Activated CD8-positive, alpha-beta memory T cell treated with anti-CD3 and anti-CD28 coated beads, Interleukin-2, amount 50 U/mL, for 48 hours (primary cell): ENCODE measurements at places on chromosomes 1 and 21.

GRCh38 chr1:195577748-195578147 is 1030.5 kb downstream of the KCNT2 start:
- no peak for DNase-seq

DNA sequence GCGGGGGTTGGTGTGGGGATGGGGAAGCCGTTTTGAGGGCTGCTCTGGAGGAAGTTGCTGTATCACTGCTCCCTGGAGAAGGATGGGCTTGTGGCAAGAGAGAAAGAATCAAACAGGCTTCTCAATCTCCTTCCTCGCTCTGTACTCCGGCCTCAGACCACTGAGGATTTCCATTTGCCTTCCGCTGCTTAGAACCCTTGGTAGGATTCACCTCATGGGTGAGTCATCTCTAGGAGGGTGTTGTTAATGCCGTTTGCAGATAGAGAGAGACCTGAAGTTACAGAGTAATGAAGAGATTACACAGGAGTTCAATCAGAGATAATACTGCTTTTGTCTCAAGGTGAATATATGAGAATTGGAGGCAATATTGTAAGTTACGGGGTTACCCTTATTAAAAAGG is 15.3 kb downstream of the SLC35F3 start:
- no peak for DNase-seq

DNA sequence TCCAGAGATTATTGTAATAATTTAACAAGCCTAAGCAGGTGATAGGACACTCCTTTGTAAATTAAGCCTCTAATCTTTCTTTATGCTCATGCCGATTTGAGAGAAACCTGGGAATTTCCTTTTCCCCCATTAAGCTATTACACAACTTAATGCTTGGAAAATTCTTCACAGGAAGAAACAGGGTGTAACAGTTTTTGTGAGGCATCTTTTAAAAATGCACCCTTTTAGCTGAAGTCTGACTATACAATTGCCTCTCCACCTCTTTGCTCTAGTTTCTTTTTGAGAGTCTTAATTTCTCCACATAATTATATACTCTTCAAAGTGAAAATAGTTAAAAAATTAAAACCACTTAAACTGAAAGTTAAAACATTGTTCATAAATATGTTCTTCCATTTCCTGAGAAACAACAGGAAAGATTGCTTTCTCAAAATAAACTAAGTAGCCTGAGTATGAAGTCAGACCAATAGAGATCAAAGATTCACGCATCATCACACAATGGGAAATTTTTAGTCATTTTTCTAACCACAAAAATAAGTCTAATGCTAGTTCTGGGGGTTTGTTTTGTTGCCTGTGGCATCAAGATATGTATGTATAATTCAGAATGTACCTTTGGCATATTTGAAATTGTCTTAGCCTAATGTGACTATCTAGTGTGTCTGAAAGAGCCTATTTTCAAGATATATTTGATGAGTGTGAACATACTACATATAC is 34.7 kb downstream of the LRRC8D start:
- no peak for DNase-seq

- DNase-seq: peak; percentile 78
Measured at GRCh38 chr1:20185834-20186782, at the start of the genes PLA2G2C and UBXN10. PLA2G2C (minus strand) TSS chr1:20186518; CDS start chr1:20177363, 9,155 bp downstream. UBXN10 (plus strand) TSS chr1:20186096; CDS start chr1:20190562, 4,466 bp downstream.

DNA sequence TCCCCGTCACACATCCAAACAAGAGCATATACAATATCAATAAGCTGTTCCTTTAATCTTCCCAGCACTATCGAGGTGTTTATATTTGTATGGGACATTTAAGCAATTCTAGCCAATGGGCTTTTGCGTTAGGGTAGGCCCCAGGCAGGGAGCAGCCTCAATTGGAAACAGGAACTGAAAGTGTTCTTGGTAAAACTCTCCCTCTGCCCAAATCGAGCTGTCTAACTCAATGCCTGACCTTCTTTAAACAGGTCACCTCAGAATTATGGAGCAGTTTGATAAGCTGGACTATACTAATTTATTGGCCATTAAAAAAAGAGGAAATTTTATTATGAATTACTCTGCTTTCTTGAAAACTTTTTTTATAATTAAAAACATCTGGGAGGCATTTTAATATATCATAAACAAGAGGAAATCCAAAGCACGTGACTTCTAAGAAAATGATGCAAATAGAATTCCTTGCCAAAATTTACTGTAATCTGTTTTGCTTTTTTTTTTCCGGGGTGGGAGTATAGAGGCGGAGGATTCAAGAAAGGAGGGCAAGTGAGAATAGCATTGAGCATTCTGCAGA is 498.1 kb downstream of the LMO4 start:
- no peak for DNase-seq

DNA sequence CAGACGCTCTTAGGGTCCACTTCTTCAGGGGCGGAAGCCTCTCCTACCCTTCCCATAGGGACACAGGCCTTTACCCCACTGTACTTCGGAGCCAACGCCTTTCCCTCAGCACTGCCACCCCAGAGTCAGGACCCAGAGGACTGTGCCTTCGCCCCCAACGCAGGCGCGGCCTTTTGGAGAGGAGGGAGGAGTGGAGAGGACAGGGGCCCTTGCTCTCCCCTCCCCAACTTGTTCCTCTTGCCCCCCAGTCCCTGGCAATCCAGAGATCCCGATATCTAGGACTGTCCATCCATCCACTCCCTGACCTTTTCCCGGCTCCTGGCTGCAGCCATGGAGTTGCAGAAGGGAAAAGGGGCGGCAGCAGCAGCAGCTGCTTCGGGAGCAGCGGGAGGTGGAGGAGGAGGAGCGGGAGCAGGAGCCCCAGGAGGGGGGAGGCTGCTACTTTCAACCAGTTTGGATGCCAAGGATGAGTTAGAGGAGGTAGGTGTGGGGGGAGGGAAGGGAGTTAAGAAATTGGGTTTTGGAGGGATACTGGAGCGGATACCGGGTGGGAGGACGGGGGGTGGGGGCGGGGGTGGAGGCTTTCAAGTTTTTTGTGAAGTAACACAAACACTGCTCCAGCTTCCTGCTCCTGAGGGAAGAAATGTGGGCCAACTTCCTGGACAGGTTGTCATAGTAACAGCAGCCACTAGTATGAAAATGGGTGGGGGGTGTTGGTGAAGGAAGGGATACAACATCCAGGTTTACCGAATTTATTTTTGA is 636 bp downstream of the INTS3 start:
- DNase-seq: peak; percentile 71

DNA sequence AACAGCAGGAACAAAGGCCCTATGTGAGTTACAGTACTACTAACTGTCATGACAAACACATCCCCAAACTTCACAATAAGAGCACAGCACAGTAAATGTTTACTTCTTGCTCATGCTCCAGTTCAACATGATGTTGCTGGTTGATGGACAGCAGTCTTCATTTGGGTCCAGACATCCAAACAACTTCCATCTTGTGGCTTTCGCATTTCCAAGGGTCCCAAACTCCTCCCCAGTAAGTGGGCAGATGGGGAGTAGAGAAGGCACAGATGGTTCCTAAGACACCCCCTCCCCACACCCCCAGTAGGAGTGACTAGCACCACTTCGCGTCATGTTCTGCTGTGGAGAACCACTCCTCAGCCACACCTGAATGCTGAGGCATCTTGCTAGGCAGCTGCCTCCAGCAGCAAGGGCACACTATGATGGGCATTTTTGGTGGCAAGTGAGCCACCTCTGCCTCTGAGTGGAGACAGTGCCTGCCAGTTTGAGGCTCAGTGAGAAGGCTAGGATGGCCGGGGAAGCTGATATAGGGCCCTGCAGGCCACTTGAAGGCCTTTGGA is 32.7 kb upstream of the CD2 start:
- no peak for DNase-seq

DNA sequence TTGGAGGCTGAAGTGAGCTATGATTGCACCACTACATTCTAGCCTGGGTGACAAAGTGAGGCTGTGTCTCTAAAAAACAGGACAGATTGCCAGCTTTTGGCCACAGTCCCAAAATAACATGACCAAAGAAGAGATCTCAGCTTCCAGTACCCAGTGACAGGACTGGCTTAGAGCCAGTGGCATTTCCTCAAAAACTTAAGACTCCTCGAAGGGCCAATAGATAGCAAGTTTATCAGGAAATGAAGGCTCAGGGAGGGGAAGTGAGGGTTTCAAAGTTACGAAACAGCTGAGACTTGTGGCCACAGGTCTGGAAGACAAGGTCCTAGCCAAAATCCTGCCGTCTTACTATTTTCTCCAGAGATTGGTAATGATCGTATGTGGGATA is 6.3 kb upstream of the TMEM39B start:
- no peak for DNase-seq

- no peak for DNase-seq
Measured at GRCh38 chr1:94828251-94828650, 8.1 kb downstream of the SLC44A3 start.

DNA sequence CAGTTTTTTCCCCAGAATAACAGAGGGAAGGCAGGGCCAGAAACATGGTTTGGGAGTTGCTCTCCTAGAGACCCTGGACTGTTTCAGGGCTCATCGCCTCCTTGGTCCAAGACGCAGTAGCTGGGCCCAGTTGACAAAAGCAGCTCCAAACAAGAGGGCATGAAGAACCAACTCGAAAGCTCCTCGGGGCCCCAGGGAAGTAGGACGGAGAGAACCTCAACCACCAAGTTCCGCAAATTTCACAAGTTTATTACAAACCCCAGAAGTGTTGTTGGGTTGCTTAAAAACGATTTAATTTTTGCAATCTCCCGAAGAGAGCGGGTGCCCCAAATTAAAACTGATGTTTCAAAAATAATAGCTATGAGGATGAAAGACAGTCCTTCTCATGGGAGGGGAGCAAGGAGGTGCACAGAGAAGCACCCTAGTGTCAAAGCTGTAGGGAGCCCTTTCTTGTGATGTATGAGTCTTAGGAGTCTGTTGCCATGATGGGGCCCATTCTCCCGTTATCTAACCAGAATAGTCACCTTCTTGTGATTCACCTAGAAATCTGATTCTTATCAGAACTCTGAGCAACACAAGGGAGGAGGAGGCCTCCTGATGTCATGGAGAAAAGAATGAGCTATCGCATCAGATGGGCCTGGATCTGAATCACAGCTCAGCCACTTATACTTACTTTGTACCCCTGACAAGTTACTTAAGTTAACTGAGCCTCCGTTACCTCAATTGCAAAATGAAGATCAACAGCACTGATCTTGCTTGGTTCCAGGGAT is 165.7 kb upstream of the IRF2BP2 start:
- no peak for DNase-seq

DNA sequence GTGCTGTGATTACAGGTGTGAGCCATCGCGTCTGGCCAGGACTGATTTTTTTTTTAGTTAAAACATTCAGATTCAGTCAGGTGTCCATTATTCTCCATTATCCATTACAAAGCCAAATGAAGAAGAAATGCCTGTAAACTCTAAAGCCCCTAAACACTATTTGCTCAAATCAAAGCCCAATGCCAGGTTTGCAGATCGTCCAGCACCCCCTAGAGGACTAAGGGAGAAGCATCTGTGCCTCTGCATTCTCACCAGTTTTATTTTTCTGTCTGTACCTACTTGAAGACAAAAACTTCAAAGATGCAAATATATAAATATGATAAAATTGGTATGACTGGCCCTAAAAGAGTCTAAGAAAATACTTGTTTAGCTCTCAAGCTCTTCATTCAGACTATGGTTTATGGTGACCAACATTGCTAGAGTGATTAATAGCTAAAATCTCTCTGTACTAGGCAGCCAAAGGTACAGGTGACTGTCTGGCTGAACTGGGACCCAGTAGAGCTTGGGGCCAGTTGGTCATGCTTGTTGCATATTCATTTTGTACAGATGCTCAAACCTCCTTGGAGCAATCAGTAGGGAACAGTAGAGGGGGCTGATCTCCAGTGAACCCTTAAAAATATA is 138.4 kb downstream of the SYT2 start:
- no peak for DNase-seq

DNA sequence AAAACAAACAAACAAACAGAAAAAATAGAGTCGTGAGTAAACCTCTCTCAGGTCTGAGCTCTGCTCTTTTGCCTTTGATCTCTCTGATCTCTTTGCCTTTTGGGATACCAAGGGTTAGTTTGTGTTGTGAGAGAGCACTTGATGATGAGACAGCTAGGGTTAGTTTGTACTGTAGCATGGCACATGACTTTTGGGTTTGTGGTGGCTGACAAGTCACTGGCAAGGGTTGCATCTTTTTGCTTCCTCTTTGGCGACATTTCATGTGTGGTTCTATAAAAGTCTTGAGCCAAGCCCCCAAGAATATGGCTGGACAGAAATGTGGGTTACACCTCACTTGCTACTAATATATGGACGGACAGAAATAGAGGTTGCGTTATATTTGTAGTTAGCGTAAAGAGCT is 60.5 kb downstream of the TESK2 start:
- no peak for DNase-seq

GRCh38 chr1:208601561-208601960 is 357.4 kb upstream of the PLXNA2 start:
- DNase-seq: no peak

DNA sequence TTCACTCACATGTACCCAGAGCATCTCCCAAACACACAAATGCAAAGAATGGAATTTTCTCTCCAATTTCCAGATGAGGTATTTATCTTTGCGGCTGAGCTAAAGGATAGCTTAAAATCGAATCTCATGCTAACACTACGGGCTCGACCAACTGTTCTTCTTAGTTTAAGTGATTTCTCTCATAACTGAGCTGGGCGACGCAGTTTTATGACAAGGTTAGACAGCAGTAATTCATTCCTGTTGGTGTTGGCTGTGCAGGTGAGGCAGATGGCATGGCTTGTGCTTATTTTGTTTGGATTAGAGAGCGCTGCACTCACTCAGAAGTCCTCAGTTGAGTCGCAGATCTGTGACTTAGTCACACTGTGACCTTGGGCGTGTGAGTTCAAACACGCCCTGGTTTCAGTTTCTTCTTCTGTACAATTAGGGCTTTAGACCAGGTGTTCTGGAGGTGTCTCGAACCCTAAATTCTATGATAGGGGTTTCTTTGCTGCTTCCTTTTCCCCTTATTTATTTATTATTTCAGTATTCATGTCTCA is 41.5 kb upstream of the MRPS6 start:
- no peak for DNase-seq

- DNase-seq: no peak
Measured at GRCh38 chr21:25619198-25619597, 11.9 kb upstream of the MRPL39 start.

DNA sequence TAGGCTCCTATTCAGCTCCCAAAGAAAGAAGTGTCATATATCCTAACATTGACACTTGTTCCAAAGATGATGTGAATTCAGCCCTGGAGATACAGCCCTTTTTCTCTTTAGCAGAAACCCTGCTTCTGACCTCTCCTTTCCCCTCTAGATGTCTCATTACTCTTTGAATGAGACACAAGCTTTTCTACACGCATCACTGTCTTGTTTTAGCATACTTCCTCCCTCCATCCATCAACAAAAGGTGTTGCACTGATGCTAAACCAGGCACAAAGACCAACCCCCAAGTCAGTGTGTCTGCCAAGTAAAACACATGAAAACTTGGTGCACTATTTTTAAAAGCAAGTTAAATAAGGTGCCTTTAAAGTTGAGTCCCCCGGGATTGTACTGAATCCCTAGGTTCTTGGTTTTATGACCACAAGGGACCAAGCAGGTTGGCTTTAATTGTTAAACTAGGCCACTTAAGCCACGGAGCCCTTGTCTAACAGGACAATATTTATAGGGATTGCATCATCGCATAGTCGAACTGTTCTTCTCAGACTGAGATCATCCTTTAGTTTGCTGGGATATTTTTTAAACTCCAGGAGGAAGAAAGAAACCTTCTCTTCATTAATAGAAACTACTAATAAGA is 101.0 kb upstream of the GUCA2B start:
- DNase-seq: no peak

GRCh38 chr1:229843627-229844238 is 217.7 kb downstream of the URB2 start:
- DNase-seq: no peak

GRCh38 chr1:22625262-22625925 is 11.0 kb upstream of the C1QA start:
- no peak for DNase-seq
